ENCODE measurements at places on chromosomes 4 and X. TPM values are rescaled to one million over a fixed set of nuclear protein-coding genes. Genes with fewer than 3 reads are reported as not detected.

The MAGEB10 gene
- not detected for total RNA-seq

The DUSP9 gene
- 5.9 TPM for total RNA-seq

The EXOC1L gene
- total RNA-seq = not detected

The FGFBP1 gene
- 18.8 TPM for total RNA-seq

The TEX13D gene
- not detected for total RNA-seq

The TENM3 gene
- total RNA-seq = 6.1 TPM

The CNKSR2 gene
- total RNA-seq = 3.4 TPM

The HSFX2 gene
- total RNA-seq = not detected

The LEF1 gene
- total RNA-seq = 1.2 TPM

The HDAC8 gene
- 13.2 TPM for total RNA-seq

Measured in epithelial cell of proximal tubule (primary cell).